Activated CD8-positive, alpha-beta memory T cell treated with anti-CD3 and anti-CD28 coated beads, Interleukin-2, amount 10 ng/mL, durations not matched to agents 7 days and 5 days (primary cell): ENCODE measurements at places on chromosomes 5 and 9. TPM values are rescaled to one million over a fixed set of nuclear protein-coding genes. Genes with fewer than 3 reads are reported as not detected.

Gene F12
- total RNA-seq: 1.3 TPM

Gene KIF24
- 13.6 TPM for total RNA-seq

Gene GPRIN1
- 2.5 TPM for total RNA-seq

Gene PCDHB11
- total RNA-seq: not detected

Gene RORB
- 0.33 TPM for total RNA-seq

Gene ARL14EPL
- total RNA-seq: 0.12 TPM

Gene MTAP
- total RNA-seq: 63.7 TPM

Gene SLC6A19
- not detected for total RNA-seq

Gene PPP1R26
- 0.18 TPM for total RNA-seq

Gene TRIM52
- total RNA-seq: 26.2 TPM

Gene LRRC26
- 0.30 TPM for total RNA-seq
